ENCODE measurements at places on chromosomes 16 and 17.

DNA sequence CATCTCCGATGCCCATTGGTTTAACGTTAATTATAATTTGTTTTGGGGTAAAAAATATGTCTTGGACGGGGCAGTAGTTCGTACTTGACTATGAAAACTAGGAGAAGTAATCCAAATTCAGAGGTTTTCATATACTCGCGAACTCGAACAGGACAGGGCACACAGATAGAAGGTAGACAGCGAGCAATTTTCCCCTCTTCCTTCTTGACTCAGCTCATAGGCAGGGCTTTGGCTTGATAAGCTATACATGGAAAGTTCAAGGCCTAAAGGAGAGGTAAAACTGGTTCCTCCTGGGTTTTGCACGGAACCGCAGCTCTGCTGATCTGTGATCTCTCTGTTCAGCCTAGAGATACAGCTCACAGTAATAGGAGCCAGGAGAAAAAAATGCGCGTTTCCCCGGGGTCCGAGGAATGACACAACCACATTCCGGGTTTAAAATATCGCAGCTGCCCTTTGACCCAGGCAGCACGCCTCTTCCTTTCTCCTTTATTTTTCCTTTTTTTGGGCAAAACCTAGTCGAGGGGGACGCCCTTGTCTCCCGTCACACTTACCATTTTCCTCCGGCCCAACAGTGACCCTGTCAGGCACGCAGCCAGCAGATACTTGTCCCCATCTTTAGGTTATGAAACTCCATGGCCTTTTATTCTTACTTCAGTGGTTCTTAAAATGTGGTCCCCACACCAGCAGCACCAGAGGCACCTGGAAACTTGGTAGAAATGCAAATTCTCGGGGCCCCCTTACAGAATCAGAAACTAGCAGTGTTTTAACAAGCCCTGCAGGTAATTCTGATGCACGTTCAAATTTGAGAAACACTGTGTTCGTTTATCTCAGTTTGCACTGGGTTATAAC is 1.7 kb upstream of the LASP1 start:
- DNase-seq, result peak; percentile 76

DNA sequence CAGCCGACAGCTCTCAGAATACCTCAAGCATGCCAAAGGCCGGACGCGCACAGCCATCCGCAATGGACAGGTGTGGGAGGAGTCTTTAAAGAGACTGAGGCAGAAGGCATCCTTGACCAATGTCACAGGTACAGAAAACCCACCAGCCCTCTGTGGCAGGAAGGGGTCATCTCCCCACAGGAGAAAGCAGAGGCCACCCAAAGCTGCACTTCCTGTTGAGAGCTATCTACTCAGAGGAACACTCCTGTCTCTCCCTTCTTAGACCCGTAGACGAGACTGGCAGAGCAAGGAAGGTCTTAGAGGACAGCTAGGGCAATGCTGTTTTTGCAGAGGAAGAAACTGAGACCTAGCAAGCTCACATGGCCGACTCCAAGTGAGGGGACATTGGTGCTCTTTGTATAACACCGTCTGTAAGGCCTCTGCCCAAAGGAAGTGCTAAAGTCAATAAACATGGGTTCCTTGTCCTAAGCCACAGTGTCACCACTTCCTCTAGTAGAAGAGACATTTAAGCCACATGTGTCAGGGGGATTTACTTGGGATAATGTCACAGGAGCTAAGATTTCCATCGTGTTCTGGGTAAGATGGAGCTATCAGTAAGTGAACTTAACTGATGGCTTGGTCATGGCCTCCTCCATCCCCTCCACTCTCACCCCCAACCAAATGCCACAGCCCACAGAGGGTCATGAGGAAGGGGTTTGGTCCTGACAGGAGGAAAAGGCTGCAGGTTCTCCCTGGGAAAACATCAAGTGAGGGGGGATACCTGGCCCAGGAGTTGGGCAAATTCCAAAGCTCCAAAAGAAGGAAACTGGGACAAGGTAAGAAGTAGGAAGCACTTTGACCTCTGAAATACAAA is 9.4 kb downstream of the LPO start:
- DNase-seq, result no peak

DNA sequence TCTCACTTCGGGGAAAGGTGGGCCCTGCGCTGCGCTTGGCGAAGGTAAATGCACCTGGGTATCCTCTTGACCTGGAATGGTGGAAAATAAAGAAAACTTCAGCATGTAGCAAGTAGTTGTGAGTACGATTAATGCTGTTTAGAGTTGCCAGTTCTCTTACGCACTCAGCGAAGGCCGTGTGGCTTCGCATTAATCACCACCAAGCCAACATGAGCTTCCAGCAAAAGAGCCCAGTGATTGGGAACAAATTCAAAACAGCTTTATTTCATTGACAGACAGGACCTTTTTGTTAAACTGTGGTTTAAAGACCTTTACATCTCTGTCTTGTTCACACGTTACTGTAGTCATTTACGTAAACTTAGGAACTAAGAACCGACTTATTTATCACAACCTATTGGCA is 531.4 kb downstream of the MAF start:
- DNase-seq, result no peak

DNA sequence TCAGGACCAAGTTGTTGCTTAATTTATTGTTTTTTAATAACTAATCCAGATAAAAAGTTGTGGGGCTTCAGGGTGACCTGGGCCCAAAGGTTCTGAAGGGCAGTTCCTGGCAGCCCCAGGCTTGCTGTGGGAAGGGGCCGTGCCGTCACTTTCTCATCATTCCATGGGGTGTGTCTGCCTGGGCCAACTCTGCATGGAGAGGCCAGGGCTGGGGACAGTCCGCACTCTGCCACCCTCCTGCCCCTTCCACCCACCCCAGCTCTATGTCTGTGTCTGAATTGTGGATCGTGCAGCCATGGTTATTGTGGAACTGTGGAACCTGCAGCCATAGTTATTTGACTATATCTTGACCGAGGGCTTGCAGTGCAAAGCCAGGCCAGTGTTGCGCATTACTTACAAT is 4.0 kb downstream of the LIMD2 start:
- DNase-seq, result no peak

All from NCI-H748 treated with DMSO at 0.1 percent for 48 hours (cell line).